Metanephros (tissue), 2 donors: ENCODE measurements at places on chromosomes 1 and 21. TPM values are rescaled to one million over a fixed set of nuclear protein-coding genes. Genes with fewer than 3 reads are reported as not detected.

Gene CLIC6
- total RNA-seq: 1.5 TPM

Gene FHAD1
- total RNA-seq: 3.2 TPM

Gene ZNF648
- 0.76 TPM for total RNA-seq

Gene FCAMR
- 6.0 TPM for total RNA-seq

Gene OR14K1
- total RNA-seq: not detected

Gene RUNX1
- 16.4 TPM for total RNA-seq

Gene FAM131C
- total RNA-seq: 1.7 TPM

Gene AUNIP
- 1.2 TPM for total RNA-seq

Gene APOBEC4
- total RNA-seq: not detected

Gene SYCP1
- not detected for total RNA-seq

Gene ADORA3
- total RNA-seq: 0.88 TPM

Gene LPAR3
- total RNA-seq: 2.0 TPM

Gene NTNG1
- total RNA-seq: 14.3 TPM

Gene COL18A1
- 278 TPM for total RNA-seq

Gene VWA5B1
- total RNA-seq: 2.4 TPM

Gene IL22RA1
- total RNA-seq: 2.0 TPM

Gene DYNLT4
- total RNA-seq: not detected

Gene ZNF695
- total RNA-seq: 4.2 TPM

Gene FAM89A
- total RNA-seq: 9.5 TPM

Gene MYOG
- total RNA-seq: 32.3 TPM

Gene SMCP
- total RNA-seq: not detected

Gene WNT2B
- total RNA-seq: 8.5 TPM

Gene PGBD5
- total RNA-seq: 5.3 TPM

Gene PCBP3
- 1.5 TPM for total RNA-seq

Gene CSRP1
- 296 TPM for total RNA-seq

Gene BCL2L15
- total RNA-seq: 0.93 TPM

Gene KRTAP21-3
- total RNA-seq: not detected
